A549 treated with dexamethasone at 1 μM for 4 hours (cell line): ENCODE measurements at places on chromosomes 12 and 14. TPM values are rescaled to one million over a fixed set of nuclear protein-coding genes. Genes with fewer than 3 reads are reported as not detected.

NELL2 gene
- total RNA-seq = 0.09 to 0.33 TPM (median 0.22 TPM) in 5 replicates

CPNE6 gene
- total RNA-seq = 0.06 to 0.34 TPM (median 0.13 TPM) in 5 replicates

MMP19 gene
- total RNA-seq = 0.29 to 0.45 TPM (median 0.32 TPM) in 5 replicates

CD4 gene
- not detected in 5 replicates for total RNA-seq

FAM186B gene
- 0.07 to 0.16 TPM (median 0.12 TPM) in 4 of 5 replicates, not detected in the other for total RNA-seq

FIGNL2 gene
- 0.15 to 0.31 TPM (median 0.21 TPM) in 5 replicates for total RNA-seq

SLC38A4 gene
- 0.16 to 0.42 TPM (median 0.23 TPM) in 5 replicates for total RNA-seq

GARIN6 gene
- not detected in 5 replicates for total RNA-seq

ATL1 gene
- total RNA-seq = 4.8 to 6.5 TPM (median 5.5 TPM) in 5 replicates

ENDOU gene
- 0.07 to 0.09 TPM in 2 of 5 replicates, not detected in the others for total RNA-seq

KRT83 gene
- total RNA-seq = 2.4 to 3.0 TPM (median 2.8 TPM) in 5 replicates

CLEC9A gene
- total RNA-seq = not detected in 5 replicates

ALX1 gene
- 3.9 to 5.6 TPM (median 4.4 TPM) in 5 replicates for total RNA-seq

SGPP1 gene
- total RNA-seq = 11.4 to 16.4 TPM (median 12.4 TPM) in 5 replicates

C14orf39 gene
- total RNA-seq = not detected in 5 replicates

TSHR gene
- not detected in 5 replicates for total RNA-seq

ZFP36L1 gene
- 150 to 230 TPM (median 203 TPM) in 5 replicates for total RNA-seq

RNU4-1 gene
- total RNA-seq = not detected in 5 replicates

PTPN21 gene
- total RNA-seq = 6.8 to 11.7 TPM (median 11.2 TPM) in 5 replicates

AHSA1 gene
- 222 to 307 TPM (median 261 TPM) in 5 replicates for total RNA-seq

HOXC4 gene
- 2.4 to 3.6 TPM (median 3.3 TPM) in 5 replicates for total RNA-seq

AQP6 gene
- 0.02 to 0.07 TPM (median 0.04 TPM) in 3 of 5 replicates, not detected in the others for total RNA-seq

TCP11L2 gene
- 1.7 to 3.1 TPM (median 2.1 TPM) in 5 replicates for total RNA-seq

KRT77 gene
- not detected in 5 replicates for total RNA-seq

TMEM233 gene
- total RNA-seq = 0.03 to 0.12 TPM (median 0.08 TPM) in 4 of 5 replicates, not detected in the other

SDR9C7 gene
- total RNA-seq = 0.05 to 0.08 TPM (median 0.07 TPM) in 4 of 5 replicates, not detected in the other

STAC3 gene
- 0.18 to 0.54 TPM (median 0.38 TPM) in 4 of 5 replicates, not detected in the other for total RNA-seq

NOVA1 gene
- total RNA-seq = 3.9 to 5.5 TPM (median 4.2 TPM) in 5 replicates
